ENCODE measurements at places on chromosomes 1 and 21.

DNA sequence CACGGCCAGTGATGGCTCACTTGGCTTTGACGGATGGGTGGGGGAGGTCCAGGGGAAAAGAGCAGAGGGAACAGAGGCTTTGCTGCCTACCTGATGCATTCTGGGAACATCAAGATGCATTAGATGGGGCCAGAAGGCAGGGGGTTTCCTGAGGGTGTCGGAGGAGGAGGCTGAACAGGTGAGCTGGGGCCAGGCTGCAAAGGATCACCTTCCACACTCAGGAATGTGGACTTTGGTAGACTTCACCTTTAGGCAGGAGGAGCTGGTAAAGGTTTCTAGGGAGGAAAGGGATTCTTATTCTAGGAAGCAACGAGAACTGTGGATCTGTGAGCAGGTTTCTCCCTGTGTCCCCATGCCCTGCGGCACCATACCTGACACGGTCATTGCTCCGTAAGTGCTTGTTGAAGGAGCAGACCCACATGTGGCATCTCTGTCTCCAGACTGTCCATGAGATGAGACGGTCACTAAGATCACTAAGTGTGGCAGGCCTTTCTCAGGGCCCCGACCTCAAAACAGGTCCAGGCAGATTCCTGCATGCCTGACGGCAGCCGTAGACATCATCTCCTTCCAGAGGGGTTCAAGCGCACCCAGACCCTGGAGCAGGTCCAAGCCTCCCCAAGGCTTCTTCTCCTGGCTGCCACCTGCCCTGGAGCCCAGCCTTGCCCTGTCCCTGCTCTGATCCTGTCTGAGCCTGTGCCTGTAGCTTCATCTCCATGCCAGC lies 89.1 kb upstream of the SLC25A33 start:
- DNase-seq = no peak

DNA sequence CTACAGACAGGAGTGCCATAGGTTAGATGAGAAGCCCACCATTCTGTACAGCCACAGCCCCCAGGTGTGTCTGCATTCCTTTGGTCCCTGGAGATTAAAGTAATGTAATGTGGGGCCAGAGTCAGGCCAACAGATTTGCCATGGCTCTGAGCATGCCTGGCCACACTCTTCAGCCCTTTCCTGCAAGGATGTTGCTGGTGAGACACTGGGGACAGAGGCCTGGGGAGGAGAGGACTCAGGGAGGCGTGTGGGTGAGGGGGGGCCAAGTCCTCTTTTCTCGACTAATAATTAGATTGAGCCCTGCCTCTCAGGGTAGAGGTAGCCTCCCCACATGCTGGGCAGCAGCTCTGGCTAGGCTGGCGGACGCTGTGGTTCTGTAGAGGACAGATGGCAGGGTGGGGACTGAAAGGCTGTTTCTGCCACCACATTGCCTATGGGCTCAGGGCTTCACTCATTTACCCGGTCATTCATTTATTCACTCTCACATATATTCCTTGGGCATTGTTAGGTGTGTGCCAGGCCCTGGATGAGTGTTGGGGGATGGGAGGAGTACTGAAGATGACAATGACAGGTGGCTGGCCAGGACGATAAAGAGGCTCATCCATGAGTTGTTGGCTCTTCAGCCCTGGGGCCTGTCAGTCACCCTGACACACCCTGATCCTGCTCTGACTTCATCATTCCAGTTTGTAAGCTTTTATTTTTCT lies 7.1 kb upstream of the PRCC start:
- DNase-seq = no peak

GRCh38 chr1:87134625-87135328 lies 193.9 kb upstream of the LMO4 start:
- no peak for DNase-seq

DNA sequence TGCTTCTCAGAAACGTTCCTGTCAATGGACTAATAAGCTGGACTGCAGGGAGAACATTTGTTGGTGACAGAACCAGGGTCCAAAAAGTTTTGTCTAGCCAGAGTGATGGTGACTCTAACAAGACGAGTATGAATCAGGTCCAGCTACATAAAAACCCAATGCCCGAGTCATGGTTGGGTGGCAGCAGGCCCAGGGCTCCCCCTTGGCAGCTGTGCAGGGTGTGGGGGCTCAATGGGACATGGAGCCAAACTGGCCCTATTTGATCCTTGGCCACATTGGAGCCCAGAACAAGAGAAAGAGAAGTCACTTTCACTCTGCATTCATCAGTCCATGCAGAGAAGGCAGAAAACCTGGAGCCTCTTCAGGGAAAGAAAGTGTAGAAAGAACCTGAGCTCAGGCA lies 37.9 kb upstream of the TENT5C start:
- DNase-seq = no peak

- no peak for DNase-seq
Measured at GRCh38 chr21:44742418-44743153, 31.2 kb upstream of the TSPEAR start.

DNA sequence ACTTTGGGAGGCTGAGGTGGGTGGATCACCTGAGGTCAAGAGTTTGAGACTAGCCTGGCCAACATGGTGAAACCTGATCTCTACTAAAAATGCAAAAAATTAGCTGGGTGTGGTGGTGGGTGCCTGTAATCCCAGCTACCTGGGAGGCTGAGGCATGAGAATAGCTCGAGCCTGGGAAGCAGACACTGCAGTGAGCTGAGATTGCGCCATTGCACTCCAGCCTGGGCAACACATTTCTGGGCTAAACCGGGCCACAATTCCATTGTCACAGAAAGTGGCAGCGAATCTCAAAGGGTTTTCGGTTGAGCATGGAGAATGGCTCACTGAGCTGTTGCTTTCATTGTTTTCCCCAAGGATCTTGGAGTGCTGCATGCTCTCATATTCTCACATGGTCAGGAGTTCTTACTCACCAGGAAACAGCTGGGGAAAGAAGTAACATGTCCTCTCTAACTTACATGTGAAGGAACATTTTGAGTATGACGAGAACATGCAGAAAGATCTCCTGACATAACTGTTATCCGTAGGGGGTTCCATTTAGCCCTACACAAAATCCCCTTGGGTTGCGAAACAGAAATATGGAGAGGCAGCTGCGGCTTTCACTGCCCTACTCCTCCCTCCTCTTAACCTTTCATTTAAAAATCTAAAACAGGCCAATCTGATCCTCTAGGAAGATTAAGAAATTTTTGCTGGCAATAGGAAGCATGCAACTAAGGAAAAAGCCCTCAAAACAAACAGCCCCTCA lies 341.1 kb downstream of the PCP4 start:
- no peak for DNase-seq

DNA sequence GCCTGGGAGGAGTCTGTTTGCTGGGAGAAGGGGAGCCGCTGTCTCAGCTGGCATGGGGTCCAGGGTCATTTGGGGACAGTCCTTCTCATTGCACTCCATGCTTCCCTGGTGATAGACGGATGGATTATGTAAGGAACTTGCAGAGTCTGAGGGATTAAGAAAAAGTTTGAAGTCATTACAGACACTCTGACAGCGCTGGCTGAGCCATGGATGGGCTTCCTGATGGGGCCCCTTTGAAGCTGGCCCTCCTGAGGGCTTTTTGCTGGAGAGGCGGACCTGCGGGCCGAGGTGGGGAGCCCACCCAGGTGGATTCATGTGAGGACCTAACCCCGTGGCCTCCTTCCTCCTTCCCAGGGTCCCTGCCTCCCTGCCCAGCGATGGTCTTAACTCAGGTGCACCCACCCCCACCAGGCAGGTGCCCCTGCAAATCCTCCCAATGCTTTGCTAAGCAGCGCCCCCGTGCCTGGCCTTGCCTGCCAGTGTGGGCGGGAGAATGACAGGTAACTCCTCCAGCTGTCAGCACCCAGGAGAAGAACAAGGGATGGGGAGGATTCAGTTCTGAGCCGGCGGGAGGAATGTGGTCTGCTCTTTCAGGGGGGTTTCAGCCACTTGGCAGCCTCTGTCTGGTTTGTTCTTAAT lies 24.2 kb upstream of the C1orf174 start:
- no peak for DNase-seq

GRCh38 chr1:221308534-221309511 lies 429.6 kb downstream of the HLX start:
- DNase-seq = no peak

GRCh38 chr1:109371341-109371739 lies 26.4 kb downstream of the SORT1 start:
- no peak for DNase-seq
